Stimulated activated CD4-positive, alpha-beta T cell treated with anti-CD3 and anti-CD28 coated beads, Interleukin-1b, Interleukin-23, amount 100 ng/mL, for 4 hours (primary cell): ENCODE measurements at places on chromosomes 7 and 10.

DNA sequence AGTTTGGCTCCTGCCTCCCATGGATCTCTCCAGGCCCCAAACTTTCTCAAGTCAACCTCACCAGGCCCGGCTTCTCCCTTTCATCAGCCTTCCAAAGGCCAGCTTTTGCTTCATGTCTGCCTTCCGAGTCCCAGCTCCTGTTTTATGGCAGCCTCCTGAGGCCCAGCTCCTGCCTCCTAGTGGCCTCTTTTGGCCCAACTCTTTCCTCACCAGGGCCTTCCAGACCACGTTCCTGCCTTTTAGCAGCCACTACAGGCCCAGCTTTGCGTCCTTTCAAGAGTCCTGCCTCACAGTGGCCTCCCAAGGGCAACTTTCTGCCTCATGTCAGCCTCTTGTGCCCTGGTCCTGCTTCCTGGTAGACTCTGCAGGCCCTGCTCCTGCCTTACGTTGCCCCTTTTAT, 15.3 kb upstream of the TMEM248 start:
- DNase-seq = no peak

DNA sequence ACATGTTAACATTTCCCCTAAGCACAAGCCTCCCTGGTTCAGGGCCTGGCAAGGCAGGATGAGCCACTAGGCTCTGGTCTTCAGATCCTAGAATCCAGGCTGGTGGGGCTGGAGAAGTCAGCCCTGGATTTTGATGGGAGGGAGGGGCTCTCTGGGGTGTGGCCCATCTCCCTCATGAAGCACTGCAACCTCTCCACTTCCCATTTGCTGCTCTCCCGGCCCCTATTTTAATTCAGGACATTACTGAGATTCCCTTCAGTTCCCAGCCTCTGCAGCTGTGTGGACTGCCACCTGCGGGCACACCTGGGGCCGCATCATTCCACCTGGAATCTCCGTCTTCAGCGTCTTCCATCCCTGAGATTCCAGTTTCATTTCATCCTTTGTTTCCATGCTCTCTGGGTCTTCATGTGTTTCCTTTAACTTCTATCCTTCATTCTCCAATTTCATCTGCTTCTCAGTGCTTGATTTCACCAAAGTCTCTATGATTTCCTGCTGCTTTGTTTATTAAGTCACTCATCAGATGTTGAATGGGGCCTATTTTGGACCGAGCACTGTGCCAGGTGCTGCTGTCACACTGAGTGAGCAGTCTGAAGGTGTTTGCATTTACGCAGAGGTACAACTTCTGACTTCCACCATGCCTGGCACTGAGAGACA, 253.6 kb downstream of the WDR37 start:
- no peak for DNase-seq

- no peak for DNase-seq
Measured at GRCh38 chr7:108363659-108364058, 92.6 kb downstream of the NRCAM start.

GRCh38 chr7:118531566-118531965, 307.1 kb downstream of the ANKRD7 start:
- DNase-seq = no peak

- DNase-seq = no peak
Measured at GRCh38 chr7:142969183-142969582, 7.0 kb upstream of the KEL start.

DNA sequence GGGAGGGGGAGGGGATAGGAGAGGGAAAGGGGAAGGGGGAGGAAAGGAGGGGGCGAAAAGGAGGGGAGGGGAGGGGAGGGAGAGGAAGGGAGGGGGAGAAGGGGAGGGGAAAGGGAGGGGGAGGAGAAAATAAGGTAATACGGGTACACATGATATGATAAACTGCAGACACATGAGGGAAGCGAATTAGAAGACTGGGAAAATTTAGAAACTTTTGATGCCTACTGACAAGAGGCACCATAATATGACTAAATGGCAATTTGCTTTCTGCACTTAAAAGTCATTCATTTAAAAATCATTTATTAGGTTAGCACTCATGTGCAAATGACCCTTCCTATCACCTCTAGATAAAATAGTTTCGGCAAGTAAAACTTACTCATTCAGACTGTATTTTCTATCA, 73.6 kb downstream of the ARHGAP12 start:
- DNase-seq = no peak

DNA sequence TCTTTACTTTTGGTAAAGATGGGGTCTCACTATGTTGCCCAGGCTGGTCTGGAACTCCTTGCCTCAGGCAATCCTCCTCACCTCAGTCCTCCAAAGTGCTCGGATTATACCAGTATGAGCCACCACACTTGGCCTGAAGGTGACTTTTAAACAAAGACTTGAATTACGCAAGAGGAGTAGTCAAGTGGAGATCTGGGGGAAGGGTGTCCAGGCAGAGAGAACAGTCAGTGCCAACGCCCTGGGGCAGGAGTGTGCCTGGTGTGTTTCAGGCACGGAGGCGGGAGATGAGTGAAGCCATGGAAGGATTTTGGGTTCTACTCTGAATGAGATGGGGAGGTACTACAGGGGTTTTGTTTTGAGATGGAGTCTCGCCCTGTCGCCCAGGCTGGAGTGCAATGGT, 82.6 kb upstream of the NPTX2 start:
- DNase-seq = no peak
